ENCODE measurements at places on chromosomes 16 and 17.

DNA sequence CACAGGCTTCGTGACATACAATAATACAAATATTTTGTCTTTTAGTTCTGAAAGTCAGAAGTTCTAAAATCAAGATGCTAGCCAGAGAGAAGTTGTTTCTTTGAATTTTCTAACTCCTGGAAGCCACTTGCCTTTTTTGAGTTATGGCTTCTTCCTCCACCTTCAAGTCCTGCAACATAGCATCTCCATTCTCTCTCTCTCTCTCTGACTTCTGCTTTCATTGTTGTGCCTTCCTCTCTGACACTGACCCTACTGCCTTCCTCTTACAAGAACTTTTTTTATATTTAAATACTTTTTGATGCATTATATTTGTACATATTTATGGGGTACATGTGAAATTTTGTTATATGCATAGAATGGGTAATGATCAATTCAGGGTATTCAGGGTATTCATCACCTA is 205.9 kb downstream of the MAP2K6 start:
- no peak for DNase-seq

- DNase-seq: no peak
These were observed 2.3 kb upstream of the PAFAH1B1 start for GRCh38 chr17:2591040-2591640.

GRCh38 chr16:87740441-87740840 is 25.3 kb downstream of the KLHDC4 start:
- no peak for DNase-seq

DNA sequence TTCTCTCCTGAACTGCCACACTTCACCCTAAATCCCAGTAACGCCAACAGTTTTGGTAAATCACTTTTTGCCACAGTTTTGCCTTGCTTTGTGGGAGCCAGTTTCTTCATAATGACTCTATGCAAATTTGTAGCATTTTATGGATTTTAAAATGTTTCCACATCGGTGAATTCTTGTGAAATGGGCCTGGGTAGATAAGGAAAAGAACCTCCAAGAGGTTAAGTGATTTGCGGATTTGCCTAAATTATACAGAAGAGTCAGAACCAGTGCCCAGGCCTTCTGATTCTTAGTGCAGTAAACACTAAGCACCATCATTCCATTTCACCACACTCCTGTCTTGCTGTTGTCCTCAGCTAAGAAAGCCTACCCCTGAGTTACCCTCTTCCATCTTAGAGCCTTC is 17.9 kb downstream of the MINK1 start:
- DNase-seq: no peak

DNA sequence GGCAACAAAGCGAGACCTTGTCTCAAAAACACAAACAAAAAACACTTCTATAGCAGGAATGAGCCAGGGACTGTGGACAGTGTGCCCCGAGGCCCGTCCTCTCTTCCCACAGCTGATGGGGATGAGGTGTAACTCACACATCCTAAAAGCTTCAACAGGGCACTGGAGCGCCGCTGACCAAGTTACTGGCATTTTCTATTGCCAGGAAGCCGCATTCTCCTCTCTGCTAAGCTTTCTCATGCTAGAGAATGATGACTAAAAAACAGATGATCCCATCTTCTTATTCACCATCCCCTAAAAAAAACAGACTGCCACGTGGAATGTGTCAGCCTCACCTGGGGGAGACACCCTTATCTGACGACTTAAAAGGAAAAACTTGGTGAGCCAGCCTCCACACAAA is 16.3 kb downstream of the CARHSP1 start:
- no peak for DNase-seq

GRCh38 chr17:42361781-42362186 is 26.5 kb downstream of the STAT3 start:
- peak; percentile 56 for DNase-seq

DNA sequence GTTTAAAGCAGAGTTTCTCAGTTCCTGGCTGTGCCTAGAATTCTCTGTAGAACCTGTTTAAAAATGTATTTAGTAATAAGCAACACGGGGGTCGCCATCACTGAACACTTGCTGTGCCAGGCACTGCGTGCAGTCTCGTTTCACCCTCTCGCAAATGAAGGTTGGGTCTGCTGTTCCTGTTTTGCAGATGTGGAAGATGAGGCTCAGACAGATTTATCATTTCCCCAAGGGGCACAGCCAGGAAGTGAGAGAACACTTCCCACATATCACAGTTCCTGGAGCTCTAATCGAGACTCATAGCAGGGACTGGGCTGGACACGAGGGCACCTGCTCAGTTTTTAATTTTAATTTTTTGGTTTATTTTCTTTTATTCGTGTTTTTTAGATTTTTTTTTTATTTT is 122.7 kb downstream of the ABCC6 start:
- DNase-seq: no peak

GRCh38 chr16:82031116-82032084 is 3.7 kb upstream of the HSD17B2 start:
- DNase-seq: no peak

DNA sequence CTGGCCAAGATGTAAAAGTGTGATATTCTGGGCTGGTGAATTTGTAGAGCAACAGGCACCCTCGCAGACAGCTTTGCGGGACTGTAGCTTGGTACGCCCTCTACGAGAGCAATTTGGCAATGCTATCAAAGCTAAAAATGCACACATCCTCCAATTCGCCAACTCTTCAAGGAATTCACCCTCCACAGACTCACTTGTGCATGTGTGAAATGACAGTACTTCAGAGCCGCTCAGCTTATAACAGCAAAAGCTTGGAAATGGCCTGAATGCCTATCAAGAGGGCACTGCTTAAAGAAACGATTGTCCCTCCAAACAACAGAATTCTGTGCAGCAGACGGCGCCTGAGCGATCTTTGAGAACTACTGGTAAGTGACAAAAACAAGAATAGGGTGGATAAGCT is 130.8 kb downstream of the SDK2 start:
- no peak for DNase-seq

GRCh38 chr17:34248511-34249024 is 6.5 kb upstream of the CCL2 start:
- DNase-seq: no peak

DNA sequence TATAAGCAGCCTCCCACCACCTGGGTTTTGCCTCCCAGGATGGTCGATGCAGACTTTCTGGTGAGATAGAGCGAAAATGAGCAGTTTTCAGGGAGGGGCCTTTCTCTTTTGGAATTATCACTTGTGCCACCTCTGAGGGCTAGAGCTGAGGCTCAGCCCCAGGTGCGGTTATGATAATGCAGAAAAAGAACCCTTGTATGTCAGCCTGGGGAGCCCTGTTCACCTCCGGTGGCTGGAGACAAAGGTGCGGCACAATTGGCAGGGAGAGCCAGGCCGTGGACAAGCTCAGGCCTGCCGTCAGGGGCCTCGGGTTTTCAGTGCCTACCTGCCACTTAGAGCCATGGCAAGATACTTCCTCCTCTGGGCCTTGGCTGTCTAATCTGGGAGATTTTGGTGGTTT is 4.4 kb downstream of the SCPEP1 start:
- no peak for DNase-seq

GRCh38 chr17:28528327-28529012 is 22.3 kb downstream of the FOXN1 start:
- no peak for DNase-seq

DNA sequence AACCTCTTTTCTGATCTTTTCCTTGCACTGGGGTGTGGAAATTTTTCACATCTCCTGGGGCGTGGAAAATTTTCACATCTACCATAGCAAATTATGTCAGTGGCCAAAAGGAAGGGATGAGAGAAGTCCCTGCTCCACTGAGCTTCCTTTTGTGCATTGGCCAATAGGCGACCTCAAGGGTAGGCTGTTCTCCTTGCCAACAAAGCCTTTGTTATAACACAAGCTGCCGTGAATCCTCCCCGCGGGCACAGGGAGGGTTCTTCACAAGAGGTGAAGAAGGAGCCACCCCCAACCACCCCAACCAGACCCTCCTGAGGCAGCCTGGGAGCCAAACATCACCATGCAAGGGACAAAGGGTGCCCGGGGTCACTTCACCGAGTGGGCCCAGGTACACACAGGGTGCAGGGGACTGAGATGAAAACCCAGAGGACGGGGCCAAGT is 6.5 kb downstream of the SLC5A11 start:
- no peak for DNase-seq

DNA sequence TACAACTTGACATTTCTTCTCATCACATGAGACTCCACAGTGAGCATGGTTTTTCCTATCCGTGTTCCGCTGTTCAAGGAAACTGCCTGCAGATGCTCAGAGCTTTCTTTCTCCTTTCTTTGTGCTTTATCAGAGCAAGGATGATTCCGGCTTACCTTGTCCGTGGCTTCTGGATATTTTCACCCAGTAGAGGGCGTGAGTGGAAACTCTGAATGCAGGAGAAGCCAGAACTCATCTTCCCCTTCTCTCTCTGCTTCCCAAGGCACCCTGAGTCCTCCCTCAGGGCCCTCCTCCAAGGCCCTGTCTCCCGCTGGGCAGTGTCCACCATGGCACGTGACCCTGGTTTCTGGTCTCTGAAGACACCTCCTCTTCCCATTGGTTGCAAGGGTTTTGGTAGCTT is 721.1 kb upstream of the RBFOX1 start:
- no peak for DNase-seq

All from activated naive CD8-positive, alpha-beta T cell treated with anti-CD3 and anti-CD28 coated beads, Interleukin-2, amount 50 U/mL, for 24 hours (primary cell).